Fibroblast of skin of left biceps (primary cell): ENCODE measurements at places on chromosomes 16 and 17.

DNA sequence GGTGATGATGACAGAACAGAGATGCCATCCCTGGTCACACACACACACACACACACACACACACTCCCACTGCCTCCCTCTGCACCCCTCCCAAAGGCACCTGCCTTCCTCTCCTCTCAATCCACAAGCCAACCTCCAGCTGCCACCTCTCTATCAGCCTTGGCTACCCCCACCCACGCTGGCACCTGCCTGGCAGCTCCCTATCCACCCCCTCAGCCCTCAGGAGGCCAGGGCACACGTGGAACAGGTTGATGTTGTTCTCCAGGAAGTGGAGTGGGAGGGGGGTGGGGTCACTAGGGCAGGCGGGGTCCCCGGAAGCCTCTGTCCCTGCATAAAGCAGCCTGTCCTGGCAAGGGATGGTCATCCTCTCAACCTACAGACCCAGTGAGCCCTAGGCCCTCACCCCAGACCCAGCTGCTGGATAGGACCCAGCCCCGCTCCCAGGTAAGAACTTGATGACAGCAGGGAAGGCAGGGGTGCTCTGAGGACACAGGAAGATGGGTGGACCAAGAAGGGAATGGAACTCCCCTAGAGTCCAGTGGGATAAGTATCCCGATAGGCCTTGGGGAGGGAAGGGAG is at the start of gene GSDMA:
GSDMA (plus strand) TSS at position 363 of the 579 bp plus-strand sequence. CDS start 2,684 bp downstream, outside the sequence.
- DNase-seq = no peak

GRCh38 chr17:58617563-58617962 is 74.3 kb downstream of the TEX14 start:
- no peak for DNase-seq

DNA sequence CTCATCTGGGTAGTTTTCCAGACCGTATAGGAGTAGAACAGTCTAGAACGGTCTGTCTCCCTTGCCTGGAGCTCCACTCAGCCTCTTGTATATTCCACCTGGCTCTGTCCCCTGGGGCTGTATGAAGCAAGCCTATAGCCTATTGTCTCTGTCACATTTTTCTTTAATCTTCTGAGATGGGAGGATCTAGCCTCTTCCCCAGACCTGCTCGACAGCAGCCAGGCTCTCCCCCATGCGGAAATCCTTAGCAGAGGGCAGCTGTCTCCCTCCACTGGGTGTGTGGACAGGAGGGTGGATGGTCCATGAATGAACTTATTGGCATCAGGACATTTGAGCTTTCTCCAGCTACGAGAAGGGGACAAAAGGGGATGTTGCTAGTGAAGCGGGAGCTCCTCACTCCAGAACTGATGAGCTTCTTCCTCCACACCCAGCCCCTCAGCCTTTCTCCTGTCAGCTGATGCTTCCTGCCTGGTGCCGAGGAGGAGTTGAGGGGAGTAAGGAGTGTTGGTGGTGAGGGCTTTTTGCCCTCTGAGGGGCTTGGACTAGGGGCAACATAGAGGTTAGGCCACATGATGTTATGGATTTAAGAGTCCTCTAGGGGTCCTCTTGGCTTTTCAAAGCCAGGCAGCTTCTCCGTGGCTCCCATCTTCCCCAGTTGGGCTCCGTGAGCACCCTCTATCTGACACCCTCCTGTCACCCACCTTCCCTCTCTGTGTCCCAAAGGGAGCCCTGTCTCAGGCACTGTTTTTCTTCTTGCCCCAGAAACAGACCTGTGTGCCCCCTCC is 28.0 kb downstream of the ARHGAP23 start:
- DNase-seq = no peak

DNA sequence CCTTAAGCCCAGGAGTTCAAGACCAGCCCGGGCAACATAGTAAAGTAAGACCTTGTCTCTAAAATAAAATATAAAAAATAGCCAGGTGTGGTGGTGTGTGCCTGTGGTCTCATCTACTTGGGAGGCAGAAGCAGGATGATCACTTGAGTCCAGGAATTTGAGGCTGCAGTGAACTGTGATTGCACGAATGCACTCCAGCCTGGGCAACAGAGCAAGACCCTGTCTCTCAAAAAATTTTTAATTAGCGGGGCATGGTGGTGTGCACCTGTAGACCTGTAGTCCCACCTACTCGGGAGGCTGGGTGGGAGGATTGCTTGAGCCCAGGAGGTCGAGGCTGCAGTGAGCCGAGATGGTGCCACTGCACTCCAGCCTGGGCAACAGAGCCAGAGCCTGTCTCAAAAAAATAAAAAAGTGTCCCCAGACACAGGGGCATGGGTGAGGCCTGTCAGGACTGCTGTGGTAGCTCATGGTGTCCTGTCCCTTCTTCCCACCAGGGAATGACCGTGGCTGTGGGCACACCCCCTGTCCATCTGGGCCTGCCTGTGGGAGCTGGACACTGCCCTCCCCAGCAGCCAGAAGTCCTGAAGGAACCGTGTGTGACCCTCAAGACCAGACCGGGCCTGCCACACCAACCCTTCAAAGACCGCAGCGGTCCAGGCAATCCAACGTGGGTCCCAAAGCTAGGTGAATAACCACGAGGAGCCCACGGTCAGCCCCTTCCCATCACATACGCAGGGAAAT is 30.8 kb upstream of the GAA start:
- DNase-seq = no peak
